Activated CD8-positive, alpha-beta memory T cell treated with anti-CD3 and anti-CD28 coated beads for 1 hour (primary cell): ENCODE measurements at places on chromosomes 2 and 18.
A peak's percentile ranks its signal among the peaks of the same experiment; 100 is the strongest.

GRCh38 chr2:222711315-222711940 is 40.0 kb downstream of the MOGAT1 start:
- DNase-seq: no peak

DNA sequence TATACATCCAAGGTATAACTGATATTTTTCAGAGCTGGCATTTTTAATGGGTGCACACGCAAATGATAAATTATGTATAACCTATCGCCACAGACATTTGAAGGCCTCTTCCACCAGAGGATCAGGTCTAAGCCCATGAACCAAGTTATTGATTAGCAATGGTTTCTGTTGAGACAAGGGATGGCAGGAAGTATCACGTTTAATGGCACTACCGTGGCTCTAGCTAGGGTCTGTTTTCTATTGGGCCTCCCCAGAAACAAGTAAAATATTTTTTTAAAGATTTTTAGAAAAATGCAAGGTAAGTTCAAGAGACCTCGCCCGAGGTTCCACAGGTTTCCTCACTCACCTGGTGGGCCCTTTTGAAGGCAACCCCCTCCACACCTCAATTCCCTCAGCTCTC is 667 bp downstream of the GFPT1 start:
- DNase-seq: no peak

- DNase-seq: no peak
Observed at GRCh38 chr2:44798139-44798659, 143.3 kb upstream of the SIX3 start.

GRCh38 chr2:239261796-239262483 is 138.9 kb downstream of the HDAC4 start:
- no peak for DNase-seq

DNA sequence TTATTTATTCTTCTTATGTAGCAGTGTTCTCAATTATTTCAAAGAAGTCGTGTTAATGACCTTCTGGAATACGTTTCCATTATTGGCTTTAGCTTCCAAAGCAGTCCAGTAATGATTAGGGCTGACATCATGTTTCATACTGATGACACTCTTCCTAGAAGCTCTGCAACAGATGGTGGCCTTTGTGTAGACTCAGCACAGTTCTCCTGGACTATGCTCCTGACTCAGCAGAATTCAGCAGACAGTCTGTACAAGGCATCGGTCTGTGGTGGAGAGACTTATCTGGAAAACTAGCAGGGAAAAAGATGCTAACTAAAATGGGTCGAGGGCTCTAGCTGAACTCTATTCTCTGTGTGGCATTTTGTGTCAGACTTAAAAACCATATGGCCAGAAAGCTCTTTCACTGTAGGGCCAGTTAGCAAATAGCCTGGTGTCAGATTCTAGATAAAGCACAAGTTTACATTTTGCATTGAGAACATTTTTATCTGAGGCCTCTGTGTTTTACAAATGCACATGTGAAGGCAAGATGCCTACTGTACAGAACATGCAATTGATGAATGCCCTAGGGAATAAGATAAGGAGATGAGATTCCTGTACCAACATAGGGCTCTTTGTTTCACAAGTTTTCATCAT is 35.1 kb downstream of the GULP1 start:
- DNase-seq: no peak

- no peak for DNase-seq
Observed at GRCh38 chr2:88342749-88343148, 109.7 kb downstream of the FOXI3 start.

DNA sequence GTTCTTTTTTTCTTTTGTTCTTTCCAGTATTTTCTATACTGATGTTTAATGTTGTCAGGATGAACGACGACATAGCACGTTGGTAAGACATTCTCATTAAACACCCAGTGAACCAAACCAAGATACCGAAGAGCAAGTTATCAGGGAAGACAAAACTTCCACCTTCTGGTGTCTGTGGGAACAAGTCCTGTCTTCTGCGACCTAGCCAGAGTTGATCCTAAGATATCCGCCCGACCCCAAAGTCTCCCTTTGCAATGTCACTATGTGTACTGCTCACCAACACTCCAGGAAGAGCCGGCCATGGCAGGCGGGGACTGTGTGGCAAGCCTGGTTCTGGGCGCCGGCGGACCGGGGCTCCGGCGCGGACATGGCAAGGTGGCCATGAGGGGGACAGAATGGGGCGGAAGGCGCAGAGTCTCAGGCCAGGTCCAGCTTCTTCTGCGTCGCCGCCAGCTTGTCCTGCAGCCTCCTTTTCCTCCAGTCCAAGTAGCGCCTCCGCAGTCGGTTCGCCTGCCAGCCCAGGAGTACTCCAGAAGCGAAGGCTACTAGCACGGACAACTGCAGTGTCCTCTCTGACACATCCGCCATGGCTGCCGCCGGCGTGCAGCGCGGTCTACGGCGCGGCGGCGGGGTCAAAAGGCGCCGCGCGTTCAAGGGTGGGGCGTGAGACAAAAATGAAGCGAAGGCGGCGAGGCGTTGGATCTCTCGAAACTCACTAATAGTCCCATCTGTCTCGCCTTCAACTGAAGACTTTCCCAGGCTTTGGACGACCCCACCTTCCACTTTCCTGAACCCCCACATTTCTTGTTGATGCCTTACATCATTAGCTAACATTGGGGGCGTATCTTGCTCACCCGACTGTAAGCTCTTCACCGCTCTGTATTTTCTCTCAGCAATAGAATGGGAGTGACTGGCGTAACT is at the start of gene MTLN:
TSS of gene MTLN (minus strand) at position 610 of the 921 bp plus-strand sequence. CDS start at position 588, 22 bp downstream.
- peak; percentile 12 for DNase-seq

DNA sequence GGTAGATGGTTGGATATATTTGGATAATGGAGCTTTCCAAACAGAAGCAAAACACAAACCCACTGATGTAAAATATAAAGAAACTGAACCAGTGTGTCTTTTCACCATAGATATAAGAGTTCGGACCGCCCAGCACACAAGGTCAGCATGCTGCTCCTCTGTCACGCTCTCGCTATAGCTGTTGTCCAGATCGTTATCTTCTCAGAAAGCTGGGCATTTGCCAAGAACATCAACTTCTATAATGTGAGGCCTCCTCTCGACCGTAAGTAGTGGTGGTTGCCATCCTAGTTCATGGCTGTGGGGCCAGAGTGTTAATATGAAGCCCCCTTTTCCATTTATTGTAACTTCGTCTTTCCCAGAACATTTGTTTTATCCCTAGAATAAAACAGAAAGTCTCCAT is 125.2 kb upstream of the LYPD6 start:
- no peak for DNase-seq

- no peak for DNase-seq
Observed at GRCh38 chr2:102176172-102176571, 10.7 kb upstream of the IL1RL2 start.

- DNase-seq: no peak
Observed at GRCh38 chr2:70816726-70817125, 3.7 kb downstream of the CLEC4F start.

DNA sequence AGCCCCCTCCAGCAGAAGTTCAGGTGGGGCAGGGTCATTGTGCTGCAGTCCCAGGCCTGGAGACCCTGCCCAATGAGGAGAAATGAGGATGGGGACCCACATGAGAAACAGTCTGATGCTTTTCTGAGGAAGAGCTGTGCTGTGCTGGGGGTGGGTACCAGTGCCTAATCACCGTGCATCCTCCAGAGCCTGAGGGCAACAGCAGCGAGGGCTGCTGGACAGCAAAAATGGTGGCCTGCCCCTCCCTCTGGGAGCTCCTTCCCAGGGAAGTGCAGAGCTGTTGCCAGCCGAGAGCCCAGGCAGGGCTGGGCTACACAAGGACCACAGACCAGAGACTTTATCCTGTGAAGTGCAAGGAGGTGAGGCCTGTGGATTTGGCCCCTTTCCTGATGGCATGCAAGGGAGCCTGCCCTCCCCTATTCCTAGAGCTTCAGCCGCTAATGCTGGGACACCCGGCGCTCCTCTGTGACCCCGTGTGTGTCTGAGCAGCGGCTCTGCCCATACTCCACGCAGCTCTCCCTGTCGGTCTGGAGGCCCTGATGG is 134.8 kb downstream of the DSEL start:
- DNase-seq: no peak

DNA sequence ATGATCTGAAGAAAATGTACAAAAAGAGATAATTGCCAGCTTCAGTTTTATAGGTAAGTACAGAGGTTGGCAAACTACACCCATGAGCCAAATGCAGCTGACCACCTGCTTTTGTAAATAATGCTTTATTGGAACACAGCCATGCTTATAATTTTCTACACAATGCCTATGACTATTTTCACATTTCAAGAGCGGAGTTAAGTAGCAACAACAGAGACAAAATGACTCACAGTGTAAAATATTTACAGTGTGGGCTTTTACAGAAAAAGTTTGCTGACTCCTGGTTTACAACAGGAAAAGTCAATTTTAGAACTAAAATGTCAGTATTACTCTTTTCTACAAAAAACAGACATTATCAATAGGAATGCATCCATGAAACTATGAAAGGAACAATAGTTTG is 26.0 kb downstream of the CWC22 start:
- DNase-seq: no peak

- DNase-seq: no peak
Observed at GRCh38 chr2:152098496-152099366, at the start of gene CACNB4. Gene CACNB4 (minus strand): TSS chr2:152099044.

DNA sequence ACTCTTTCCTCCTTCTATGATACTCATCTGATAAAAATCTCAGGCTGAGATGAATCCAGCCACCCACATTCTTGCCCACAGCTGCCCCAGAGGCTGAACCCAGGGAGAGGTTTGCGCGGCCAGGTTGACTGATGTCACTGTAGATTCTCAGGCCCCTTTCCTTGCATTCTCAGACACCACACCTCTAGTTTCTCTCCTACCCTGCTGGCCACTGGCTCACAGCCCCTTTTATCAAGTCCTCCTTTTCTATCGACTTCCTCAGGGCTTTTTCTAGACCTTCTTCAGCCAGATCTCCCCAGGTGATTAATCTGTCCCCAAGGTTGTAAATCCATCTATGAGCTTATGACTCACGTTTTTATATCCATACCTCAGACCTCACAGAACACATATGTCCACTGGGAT is 99.8 kb downstream of the TACR1 start:
- no peak for DNase-seq

- no peak for DNase-seq
Observed at GRCh38 chr2:217069263-217070042, 209.6 kb upstream of the TNP1 start.

- peak; percentile 81 for DNase-seq
Observed at GRCh38 chr2:201642579-201643215, 606 bp downstream of the TMEM237 start.

DNA sequence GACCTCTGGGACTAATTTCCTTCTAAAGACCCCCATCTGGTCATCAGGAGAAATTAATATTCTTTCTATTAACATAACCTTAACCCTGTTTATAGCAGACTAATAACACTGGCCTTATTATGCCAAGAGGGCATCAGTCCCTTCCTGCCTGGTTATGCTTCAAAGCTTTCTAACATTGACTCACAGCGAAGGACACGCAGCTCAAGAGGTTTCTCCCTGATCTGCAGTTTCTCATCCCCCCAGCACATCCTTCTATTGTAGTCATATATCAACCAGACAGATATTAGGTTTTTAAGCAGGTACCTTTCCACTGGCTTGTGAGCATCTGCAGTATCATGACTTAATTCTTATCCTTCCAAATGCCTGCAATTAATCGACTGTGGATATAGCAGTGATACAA is 100.0 kb upstream of the CXCR4 start:
- DNase-seq: no peak
